ENCODE measurements at places on chromosomes 13 and 19.

GRCh38 chr19:13189600-13189999 is 39.4 kb downstream of the IER2 start:
- DNase-seq, result no peak

DNA sequence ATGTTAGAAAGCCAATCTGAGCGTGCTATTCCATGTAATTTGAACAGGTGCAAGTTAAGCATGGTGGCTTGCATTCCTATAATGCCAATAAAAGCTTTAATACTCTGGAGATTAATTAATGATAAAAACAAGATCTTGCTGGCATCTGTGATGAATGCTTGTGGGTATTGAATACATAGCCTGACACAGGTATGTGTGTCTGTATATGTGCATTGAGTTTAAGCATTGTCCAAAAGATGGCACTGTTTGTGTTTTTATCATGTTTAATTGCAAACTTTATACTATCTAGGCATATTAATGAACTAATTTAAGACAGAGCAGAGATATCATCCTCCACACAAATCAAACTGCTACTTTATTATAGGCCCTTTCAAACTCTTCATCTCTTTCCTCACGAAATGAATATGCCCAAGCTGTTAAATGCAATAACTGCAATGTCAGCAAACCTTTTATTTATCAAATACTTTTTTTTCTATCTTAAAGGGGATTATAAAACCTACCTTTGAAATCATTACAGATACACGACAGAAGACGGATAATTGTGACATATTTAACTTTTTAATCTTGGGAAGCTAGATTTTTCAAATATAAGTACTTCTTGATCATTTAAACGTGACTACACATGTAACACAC is 86.5 kb downstream of the TNFSF11 start:
- DNase-seq, result no peak

GRCh38 chr19:55553217-55554182 is 8.2 kb upstream of the SBK3 start:
- no peak for DNase-seq

- DNase-seq, result no peak
Measured at GRCh38 chr13:50592412-50593155, 250.9 kb downstream of the DLEU7 start.

DNA sequence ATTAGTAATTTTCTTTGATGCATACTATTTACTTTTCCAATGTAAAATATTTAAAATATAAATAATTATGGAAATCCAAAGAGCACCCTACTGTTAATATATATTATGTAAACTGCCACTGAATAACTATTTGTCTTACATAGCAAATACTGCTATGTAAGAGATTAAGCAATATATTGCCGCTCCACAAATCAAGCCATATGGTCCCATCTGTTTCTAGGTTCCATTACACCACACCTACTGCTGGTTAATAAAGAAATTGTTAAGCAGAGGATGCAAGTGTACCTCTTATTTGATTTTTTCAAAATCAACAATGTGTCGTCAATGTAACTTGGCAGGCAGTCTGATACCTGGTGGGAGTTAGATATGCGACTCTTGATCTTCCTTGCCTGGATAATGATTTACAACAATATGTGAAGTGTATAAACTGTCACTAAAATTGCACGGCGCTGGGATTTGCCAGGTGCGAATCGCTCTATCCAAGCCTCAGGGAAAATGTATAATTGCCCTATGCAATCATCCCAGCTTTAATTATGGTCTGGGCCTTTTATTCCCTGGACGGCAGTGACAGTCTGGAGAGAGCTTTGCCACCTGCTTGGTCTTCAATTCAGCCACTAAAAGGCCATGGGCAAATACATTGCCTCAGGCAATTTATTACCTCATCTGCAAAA is 16.0 kb downstream of the SMAD9 start:
- no peak for DNase-seq

GRCh38 chr13:75327135-75327510 is 154.8 kb downstream of the TBC1D4 start:
- no peak for DNase-seq

DNA sequence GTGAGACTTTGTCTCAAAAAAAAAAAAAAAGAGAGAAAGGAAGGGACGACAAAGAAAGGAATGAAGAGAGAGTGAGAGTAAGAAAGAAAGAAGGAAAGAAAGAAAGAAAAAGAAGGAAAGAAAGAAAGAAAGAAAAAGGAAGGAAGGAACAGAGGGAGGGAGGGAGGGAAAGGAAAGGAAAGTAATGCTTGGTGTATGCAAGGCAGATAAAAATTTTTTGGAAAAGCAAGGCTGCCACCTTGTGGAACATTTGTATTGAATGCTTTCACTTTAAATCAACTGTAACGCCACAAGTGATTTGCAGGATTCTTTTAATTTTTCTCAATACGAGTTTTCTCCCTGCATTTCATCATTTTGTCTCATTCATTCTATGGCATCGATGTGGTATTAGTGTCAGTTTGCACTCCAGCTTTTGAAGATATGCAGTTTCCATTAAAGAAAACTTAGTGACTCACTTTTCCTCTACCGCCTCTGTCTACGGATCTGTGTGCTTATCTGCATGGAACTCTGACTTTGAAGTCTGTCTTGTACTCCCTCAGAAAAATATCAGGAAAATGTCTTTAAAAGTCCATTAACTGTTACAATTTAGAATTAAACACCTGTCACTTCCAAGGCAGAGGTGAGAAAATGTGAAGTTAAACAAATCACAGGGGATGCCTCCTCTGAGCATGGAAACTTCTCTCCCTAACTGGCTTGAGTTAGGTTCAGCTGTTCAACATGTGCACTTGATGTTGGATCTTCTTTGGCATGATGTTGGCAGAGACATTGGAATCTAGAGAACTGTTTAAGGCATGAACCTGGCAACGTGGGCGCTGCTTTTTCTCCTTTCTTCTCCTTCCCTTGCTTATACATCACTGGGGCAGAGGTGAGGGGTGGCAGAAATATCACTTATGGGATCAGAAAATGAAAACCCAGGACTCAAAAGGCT is 20.0 kb upstream of the ZDHHC20 start:
- DNase-seq, result no peak

GRCh38 chr19:2423915-2424685 is 3.3 kb downstream of the TIMM13 start:
- DNase-seq, result no peak
